ENCODE measurements at places on chromosomes 2 and 18.

DNA sequence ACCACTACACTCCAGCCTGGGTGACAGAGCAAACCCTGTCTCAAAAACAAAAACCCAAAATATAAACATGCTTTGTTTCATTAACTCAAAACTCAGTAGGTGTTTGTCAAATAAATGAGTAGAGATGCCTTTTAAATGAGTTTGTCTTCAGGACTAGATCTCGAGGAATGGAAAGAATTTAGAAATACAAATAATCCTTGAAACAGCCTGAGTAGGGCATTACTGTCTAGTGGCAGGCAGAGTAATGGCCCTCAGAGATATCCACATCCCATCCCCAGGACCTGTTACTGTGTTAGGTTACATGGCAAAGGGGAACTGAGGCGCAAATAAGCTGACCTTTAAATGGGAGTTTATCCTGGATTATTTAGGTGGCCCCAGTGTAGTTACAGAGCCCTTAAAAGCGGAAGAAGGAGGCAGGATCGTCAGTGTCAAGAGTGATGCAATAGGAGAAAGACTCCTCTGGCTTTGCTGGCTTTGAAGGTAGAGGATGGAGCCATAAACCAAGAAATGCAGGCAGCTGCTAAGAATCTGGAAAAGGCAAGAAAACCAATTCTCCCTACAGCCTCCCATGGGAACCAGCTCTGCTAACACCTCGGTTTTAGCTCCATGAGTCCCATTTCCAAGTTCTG is 63.0 kb downstream of the CABLES1 start:
- DNase-seq: no peak

DNA sequence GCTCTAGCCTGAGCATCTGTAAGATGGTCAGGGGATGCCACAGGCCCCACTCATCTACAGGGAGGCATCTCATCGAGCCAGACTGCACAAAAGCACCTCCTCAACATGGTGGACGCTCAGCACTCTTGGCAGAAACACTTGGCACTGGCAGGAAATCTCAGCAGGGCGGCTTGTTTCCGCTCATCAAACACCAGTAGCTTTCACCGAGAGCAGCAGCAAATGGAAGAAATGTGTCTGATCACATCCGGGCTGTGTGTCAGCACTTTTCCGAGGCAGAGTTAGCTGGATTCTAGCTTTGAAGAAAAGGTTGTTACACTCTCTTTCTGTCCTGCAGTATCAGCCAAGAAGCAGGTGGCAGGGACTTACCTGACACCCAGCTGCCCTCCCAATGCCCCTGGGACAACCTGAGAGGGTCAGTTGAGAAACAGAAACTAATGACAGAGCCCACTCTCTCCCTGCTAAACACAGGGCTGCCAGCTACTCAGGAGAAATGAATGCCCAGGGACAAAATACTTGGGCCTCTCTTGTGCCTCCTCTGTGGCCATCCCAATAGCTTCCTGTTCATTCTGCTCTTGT is 68.9 kb upstream of the FZD7 start:
- peak; percentile 26 for DNase-seq

DNA sequence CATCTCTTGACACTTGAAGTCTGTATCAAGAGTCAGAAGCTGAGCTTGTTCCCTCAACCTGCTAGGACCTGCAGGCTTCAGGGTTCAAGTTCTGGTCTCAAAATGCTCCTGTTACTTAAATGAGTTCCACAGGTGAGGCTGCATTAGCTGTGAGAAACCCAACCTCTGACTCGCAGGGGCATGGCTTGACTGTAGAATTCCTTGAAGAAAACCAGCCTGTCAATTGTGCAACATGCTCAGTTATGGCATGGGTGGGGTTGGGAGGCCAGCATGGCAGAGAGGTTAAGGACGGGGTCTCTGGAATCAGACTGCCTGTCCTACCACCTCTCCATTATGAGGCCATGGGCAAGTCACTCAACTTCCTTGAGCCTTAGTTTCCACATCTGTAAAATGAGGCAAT is 235.8 kb downstream of the EN1 start:
- DNase-seq: no peak

- DNase-seq: no peak
Observed at GRCh38 chr18:75200071-75200470, 8.9 kb downstream of the PTGR3 start.

DNA sequence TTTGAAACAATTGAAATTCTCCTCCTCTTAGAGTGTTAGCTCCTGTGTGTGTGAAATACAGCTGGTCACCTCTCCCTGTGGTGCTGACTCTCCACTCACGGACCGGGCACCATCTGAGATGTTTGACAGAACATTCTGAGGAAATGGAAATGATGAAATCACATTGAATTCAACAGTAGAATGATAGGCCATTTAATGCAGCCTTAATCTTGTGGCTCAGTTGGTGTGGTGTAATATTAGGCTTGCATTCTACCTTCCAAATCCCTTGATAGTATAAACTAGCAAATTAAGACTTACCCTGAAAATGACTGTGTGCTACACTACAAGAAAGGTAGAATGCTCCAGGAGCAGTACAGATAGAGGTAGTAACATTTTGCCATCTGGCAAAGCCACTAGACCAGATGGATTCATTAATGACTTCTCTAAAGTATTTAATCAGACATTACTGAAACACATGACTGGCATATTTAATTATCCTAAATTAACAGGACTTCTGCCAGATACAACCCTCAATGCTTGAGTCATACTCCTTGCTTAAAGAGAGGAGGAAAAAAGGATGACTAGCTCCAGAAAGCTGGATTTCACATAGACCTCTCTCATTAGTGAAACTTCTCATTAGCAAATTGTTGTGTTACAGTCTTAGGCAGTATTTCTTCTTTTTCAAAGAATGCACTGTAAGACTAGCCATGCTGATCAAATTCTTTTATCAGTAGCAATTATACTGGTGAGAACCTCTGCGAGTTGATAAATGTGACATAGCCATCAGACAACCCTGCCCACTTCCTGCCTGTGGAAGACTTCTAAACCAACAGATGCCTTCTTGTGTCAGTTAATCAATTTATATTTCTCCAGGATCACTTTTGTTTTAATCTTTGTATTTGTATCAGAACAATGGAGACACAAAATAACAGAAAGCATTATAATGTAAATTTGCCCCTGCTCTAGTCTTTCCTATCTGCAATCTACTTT is 80.6 kb downstream of the EML6 start:
- DNase-seq: no peak

GRCh38 chr2:129767346-129768035 is 212.0 kb upstream of the RAB6C start:
- DNase-seq: no peak

GRCh38 chr18:67243799-67244587 is 272.5 kb downstream of the DSEL start:
- no peak for DNase-seq

GRCh38 chr18:13108330-13108729 is 110.2 kb upstream of the LDLRAD4 start:
- DNase-seq: no peak

DNA sequence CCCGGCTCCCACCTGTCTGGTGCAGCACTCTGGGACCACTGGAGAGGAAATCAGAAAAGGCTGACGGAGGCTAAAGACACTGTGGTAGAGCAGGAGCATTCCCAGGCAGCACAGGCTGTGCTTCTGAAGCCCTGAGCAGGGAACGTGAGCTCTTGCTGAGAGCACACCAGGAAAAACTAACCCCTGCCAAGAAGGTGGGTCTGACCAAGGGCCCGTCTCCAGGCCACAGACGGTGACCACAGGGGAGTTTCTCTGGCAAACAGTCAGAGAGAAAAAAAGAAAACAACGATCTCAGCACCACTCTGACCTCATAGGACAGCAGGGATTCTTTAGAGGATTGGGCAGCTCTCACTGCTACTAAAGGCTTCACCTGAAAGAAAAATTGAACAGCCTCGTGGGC is 201.4 kb downstream of the AFF3 start:
- DNase-seq: no peak

DNA sequence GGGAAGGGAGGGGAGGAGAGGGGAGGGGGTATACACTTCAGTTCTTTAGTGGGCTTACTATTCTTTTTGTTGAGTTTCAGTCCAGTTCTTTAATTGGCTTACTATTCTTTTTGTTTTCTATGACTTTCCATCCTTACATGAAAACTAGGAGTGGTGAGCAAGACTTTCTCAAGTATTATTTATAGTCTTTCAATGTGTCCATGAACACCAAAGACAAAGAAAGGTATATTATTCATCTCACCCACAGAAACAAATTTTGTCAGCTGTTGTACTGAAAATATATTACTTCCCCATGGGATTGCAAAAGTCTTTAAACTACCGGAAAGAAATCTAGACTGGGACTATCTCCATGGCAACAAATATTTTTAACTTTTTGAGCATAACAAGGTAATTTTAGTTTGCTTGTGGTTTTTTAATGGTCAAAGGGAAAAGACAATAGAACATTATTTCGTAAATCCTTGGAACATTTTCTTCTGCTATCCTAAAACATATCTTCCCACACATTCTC is 17.6 kb downstream of the ADAM17 start:
- DNase-seq: no peak

DNA sequence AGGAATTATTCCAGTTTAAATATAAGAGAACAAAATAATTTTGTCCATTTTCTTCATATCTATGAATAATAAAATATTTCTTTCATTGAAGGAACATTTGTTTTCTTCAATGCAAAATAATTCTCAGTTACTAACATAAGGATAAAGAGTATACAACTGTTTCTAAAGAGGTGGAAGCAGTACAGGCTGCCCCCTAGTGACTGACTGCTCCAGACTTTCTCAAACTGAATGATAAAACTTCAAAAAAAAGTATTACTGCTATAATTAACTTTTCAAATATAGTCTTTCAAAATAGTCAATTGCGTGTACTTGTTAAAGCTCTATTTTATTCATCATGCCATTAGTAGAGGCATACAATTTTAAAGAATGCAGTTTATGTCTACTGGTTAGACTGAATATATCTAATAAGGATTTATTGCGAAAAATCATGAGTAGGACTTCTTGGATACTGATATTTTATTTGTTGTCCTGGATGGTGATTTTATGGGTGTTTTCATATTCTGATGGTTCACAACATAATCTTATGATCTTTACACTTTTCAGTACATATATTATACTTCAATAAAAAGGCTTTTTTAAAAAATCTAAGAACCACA is 100.1 kb downstream of the WDPCP start:
- no peak for DNase-seq

DNA sequence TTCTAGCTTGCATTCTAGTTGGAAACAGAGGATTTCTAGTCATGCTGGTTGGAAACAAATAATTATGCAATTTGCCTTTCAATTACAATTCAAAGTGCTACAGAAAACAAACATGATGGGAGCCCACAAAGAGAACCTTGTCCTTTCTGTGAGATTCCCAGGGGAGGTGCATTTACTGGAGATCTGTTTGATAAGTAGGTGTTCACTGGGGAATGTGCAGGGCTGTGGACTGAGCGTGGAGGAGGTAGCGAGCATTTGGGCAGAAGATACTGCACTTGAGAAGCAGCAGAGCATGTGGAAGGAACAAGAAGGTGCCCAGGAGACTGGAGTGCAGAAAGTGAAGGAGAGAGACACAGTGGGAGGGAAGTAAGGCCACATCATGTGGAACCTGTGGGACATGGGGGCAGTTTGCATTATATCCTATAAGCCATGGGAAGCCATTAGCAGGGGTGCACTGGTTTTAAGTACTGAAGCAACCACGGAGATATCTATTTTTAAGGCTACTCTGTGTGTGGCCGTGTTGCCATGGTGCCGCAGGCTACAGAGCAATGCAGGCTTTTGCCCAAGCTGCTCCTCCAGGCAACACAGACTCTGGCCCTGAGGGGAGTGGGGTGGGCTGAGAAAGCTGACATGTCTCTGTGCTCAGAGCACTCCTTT is 154.0 kb downstream of the ANTXR1 start:
- no peak for DNase-seq

- no peak for DNase-seq
Observed at GRCh38 chr18:1797235-1797634, 774.1 kb downstream of the METTL4 start.

- DNase-seq: no peak
Observed at GRCh38 chr2:206718296-206718695, at the start of gene DYTN. Gene DYTN (minus strand): TSS chr2:206718396. CDS start chr2:206718279, 117 bp downstream.

DNA sequence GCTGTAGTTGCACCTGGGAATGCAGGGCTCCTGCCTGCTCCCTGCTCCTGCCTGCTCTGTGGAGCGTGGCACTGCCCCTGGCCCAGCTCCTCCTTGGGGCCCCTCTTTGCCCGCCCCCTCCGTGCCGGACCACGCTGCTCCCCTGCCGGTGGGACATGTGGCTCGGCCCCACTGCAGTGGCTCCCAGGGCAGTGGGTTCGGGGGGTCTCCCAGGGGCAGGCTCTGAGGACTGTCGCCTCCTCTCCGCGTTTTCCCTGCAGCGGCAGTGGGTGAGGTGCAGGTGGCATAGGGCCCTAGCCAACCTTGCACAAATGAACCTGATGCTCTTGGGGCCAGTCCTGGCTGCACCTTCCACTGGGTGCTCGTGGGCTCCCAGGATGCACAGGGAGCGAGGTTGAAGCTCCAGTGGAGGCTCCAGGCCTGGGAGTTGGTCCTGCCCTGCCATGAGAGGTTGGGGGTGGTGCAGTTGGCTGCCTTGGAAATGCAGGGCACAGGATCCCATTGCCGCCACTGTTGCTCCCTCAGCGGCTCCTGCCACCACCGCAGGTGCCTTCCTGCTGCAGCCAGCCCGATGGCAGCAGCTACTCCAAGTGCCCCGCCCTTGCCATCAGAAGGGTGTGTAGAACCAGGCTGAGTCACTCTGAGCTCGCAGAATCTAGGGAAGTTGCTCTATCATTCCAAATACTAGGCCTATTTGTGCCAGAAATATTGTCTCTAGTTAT is 313.1 kb upstream of the SYT4 start:
- no peak for DNase-seq

GRCh38 chr2:71609029-71609428 is 155.7 kb downstream of the DYSF start:
- DNase-seq: peak; percentile 37

- DNase-seq: no peak
Observed at GRCh38 chr18:4024702-4025101, 430.4 kb downstream of the DLGAP1 start.

DNA sequence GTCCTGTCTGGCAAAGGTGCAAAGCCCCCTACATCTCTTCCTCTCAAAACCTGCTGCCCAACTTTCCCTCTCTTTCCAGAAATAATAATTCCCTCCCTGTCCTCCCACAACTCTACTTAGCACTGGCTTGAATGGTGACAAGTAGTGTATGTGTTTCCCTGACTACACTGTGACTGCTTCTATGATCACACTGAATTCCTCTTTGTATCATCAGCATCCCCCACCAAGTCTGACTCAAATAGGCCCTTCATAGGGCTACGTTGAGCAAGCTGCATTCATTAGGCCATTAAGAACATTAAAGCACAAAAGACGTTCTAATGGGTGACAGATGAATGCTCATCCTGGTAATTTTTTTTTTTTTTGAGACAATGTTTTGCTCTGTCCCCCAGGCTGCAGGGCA is 13.7 kb upstream of the ST3GAL5 start:
- no peak for DNase-seq

- no peak for DNase-seq
Observed at GRCh38 chr18:31563778-31564177, 27.9 kb upstream of the TTR start.

GRCh38 chr2:29802986-29803385 is 118.4 kb downstream of the ALK start:
- no peak for DNase-seq

DNA sequence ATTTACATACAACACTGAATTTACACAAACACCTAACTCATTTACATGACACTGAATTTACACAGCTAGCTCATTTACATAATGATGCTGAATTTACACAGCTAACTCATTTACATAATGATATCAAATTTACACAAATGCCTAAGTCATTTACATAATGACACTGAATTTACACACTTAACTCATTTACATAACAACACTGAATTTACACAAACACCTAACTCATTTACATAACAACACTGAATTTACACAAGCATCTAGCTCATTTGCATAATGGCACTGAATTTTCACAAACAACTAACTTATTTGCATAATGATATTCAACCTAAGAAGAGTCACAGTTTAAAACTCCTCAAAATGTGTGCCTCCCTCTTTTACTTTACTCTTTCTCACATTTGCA is 511.7 kb downstream of the GALR1 start:
- DNase-seq: no peak
